Activated CD4-positive, CD25-positive, alpha-beta regulatory T cell treated with anti-CD3 and anti-CD28 coated beads, Interleukin-2, amount 50 U/mL, for 16 hours (primary cell): ENCODE measurements at places on chromosomes 12 and 14.

DNA sequence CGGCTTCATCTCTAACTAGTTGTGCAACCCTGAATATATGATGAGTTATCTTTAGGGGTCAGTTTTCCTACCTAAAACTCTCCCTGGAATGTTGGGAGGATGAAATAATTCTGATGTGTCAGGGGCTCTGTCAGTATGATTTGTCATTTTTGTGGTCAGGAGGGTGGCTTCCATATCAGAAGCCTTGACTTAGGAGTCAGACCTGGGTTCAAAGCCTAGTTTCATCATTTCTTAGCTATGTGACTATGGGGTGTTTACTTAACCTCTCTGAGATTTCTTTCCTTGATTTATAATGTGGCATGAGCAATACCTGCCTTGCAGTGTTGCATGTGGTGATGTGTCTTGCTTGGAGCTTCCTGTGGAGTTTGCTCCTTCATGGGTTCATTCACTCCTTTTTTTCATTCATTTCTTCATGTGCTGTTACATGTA, 146.8 kb downstream of the CHST11 start:
- no peak for DNase-seq

GRCh38 chr12:65074932-65075331, 46.2 kb downstream of the WIF1 start:
- no peak for DNase-seq

DNA sequence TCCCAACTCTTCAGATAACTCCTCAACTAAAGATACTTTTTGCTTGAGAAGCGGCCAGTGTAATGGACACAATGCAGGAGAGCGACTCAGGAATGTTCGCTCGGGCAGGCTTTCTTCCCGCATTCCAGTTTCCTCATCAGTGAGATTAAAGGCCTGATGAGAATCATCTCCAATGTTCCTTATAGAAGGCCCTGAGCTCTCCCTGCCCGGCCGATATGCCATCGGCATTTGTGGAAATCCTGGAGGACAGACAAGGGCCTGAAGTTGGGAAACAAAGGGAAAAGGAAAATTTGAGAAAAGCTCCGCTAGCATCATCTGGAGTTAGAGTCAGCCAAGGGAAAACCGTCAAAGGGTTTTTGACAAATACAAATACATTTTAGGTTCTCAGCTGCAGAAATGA, 38.0 kb upstream of the FOXN3 start:
- no peak for DNase-seq

DNA sequence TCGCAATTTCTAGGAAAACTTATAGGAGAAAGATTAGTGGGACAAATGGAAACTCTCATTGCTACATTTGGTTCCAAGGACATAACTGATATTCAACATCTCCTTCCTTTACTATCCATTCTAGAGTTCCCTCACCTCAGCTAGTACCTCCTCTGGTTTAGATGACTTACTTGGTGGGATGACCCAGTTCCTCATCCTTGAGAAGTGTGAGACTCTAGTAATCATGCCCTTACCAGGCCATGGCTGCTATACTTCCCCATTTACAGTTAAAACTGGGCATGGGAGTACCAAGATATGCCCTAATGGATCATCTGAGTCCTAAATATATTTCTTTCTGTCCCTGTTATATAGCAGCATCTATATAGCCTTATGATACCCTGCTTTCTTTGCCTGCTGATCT, 58.1 kb downstream of the IFT81 start:
- no peak for DNase-seq

GRCh38 chr14:99479160-99479905, 1.3 kb downstream of the SETD3 start:
- no peak for DNase-seq

- DNase-seq: no peak
These were observed 74.4 kb upstream of the PAWR start for GRCh38 chr12:79765157-79765556.

DNA sequence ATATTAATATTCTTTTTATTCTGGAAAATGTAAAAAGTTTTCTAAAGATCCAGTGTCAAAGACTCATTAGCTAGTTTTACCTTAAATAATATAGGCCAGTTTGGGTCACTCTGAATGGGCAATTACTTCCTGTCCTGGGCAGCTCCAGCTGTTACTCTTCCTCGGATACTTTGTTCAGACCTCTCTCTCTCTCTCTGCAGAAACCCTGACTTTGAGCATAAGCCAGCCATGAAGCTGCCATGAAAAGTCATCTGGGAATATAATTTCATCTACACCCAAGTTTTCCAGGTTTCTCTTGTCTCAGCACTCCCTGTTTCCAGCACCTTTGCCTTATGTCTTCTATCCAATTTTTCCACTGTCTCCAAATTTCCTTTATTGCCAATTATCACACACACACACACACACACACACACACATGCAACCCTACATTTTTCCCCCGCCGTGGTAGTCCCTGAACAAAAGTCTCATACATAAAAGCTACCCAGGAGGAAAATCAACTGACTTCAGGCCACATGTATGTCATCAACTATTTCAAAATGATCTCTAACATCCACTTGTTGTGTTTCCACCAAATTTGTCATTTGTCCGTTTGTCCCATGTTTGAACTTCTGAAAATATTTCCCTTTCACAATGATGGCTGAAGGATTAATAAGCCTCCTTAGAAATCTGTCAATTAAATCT, 318.1 kb downstream of the SSPN start:
- no peak for DNase-seq

- no peak for DNase-seq
These were observed 66.3 kb downstream of the TBX5 start for GRCh38 chr12:114339626-114340025.

DNA sequence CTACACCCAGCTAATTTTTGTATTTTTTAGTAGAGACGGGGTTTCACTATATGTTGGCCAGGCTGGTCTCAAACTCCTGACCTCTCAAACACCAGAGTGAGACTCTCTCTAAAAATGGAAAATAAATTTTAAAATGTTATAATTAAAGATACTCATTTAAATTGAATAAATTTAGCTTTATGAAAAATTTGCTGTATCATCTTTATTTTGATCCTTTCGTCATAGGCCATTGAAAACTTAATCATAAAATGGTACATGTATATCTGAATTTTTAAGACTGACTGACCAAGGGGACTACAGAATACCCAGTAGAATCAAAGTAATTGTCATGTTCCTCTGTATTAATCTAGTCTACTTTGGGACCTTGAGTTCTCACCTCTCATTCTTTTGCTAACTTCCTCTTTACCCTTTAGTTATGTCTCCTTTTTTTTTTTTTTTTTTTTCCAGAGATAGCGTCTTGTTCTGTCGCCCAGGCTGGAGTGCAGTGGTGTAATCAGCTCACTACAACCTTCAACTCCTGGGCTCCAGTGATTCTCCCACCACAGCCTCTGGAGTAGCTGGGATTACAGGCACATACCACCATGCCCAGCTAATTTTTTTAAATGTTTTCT, 9.5 kb downstream of the RAB5B start:
- no peak for DNase-seq

GRCh38 chr12:90327793-90328743, 619.4 kb upstream of the ATP2B1 start:
- no peak for DNase-seq

GRCh38 chr14:98112194-98112780, 1159.7 kb downstream of the BCL11B start:
- DNase-seq: no peak

- no peak for DNase-seq
These were observed 57.5 kb downstream of the EML1 start for GRCh38 chr14:99850709-99851108.

- DNase-seq: no peak
These were observed 319.0 kb downstream of the FOXG1 start for GRCh38 chr14:29085546-29085945.

GRCh38 chr12:79407671-79408622, 282.8 kb downstream of the PAWR start:
- no peak for DNase-seq

GRCh38 chr12:105204916-105205315, 31.1 kb downstream of the APPL2 start:
- DNase-seq: no peak

- no peak for DNase-seq
These were observed 131.5 kb upstream of the RTL1 start for GRCh38 chr14:101034986-101035385.

- peak; percentile 59 for DNase-seq
These were observed 3.3 kb upstream of the EXOC3L4 start for GRCh38 chr14:103091041-103091882.

GRCh38 chr14:84390010-84390409, 1139.9 kb upstream of the FLRT2 start:
- no peak for DNase-seq

DNA sequence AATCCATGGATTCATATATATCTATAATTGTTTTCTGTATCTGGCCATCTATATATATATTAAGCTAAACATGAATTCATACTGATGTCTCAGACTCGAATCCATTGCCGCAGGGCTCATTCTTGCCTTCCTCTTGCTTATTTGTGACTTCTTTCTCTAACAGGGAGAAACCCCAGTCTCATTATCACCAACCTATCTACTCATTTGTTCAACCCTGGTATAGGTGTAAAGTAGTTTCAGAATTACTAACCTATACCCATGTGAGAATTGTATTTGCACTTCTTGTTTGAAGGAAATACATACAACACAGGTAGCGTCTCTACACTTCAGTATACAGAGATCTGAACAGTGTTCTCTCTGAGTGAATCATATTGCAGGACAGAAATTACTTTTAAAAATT, 77.7 kb downstream of the PTPN11 start:
- DNase-seq: no peak

GRCh38 chr14:21220874-21221477, 48.3 kb downstream of the HNRNPC start:
- no peak for DNase-seq

GRCh38 chr12:113030875-113031525, 25.5 kb upstream of the DTX1 start:
- no peak for DNase-seq

- DNase-seq: no peak
These were observed 1.1 kb upstream of the HDAC7 start for GRCh38 chr12:47820631-47821345.

- DNase-seq: no peak
These were observed 106.8 kb downstream of the CALM1 start for GRCh38 chr14:90503582-90503981.

DNA sequence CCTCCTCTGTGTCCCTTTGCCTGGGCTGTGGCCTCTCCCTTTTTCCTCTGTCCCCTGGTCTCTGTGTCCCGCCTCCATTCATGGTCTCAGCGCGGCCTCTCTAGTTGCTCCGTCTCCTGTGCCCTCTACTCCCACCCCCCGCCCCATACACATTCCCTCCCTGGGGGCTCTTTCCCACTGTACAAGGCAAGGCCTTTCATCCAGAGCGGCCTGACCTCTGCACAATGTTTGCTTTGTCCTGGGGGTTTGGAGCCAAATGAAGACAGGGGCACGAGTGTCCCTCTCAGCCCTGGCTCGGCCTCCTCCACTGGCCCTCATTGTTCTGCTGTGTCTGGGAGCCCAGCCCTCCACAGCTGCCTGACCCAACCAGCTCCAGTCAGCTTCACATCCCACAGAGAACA, 678.6 kb downstream of the BCL11B start:
- DNase-seq: no peak

- no peak for DNase-seq
These were observed 122.0 kb upstream of the EGLN3 start for GRCh38 chr14:34072921-34073320.

DNA sequence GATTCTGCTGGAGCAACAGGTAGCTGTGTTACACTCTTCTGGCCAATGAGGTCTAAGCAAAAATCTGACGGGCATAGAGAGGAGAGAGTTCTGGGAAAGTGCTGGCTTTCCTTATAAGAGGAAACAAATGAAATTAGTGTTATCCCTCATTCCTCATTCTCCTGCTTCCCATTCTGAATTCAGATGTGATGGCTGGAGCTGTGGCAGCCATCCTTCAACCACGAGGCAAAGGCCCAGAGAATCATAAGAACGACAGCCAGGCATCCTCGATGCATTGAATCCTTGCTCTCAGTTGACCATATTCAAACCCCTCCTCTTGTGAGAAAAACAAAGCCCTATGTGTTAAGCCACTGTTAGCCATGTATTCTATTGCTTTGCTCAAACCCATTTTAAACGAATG, 27.5 kb upstream of the RIMBP2 start:
- no peak for DNase-seq

DNA sequence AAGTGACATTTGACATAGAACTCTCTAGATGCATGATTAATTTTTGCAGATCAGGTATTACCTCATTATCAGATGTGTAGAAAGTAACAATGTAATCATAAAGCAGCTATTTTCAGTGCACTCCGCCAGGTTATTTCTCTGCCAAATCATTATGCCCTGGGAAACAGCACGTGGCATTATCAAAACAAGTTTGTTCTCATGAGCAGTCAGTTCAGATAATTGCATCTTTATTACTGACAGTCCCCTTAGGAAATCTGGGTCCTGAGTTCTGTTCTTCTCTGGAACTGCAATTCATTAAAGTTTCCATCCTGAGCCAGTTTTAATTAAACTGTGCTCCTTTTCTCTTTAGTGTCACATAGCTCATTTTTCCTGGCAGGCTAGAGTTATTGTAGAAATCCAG, 94.7 kb upstream of the KRR1 start:
- DNase-seq: no peak
